Renal cortical epithelial cell (primary cell): ENCODE measurements at places on chromosomes 11 and 22. TPM values are rescaled to one million over a fixed set of nuclear protein-coding genes. Genes with fewer than 3 reads are reported as not detected.

DNA sequence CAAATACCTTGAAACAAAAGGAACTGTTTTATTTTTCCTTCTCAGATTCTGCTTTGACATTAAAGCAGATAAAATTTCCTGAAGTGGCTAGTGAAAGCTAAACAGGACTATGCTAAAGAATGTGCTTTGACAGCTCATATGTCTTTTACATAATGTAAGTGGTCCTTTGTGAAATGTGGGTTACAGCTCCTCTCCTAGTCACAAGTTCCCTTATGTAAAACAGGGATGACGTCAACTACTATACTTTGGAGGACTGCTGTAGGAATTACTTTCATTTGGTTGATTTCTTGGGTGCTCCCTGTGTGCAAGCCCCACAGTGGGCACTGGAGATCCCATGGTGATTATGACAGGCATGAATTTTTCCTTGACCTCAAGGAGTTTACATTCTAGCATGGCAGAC is 216.6 kb upstream of the NARS2 start:
- no peak for DNase-seq

GRCh38 chr11:111077530-111078322 is 167.8 kb upstream of the POU2AF2 start:
- DNase-seq = no peak

DNA sequence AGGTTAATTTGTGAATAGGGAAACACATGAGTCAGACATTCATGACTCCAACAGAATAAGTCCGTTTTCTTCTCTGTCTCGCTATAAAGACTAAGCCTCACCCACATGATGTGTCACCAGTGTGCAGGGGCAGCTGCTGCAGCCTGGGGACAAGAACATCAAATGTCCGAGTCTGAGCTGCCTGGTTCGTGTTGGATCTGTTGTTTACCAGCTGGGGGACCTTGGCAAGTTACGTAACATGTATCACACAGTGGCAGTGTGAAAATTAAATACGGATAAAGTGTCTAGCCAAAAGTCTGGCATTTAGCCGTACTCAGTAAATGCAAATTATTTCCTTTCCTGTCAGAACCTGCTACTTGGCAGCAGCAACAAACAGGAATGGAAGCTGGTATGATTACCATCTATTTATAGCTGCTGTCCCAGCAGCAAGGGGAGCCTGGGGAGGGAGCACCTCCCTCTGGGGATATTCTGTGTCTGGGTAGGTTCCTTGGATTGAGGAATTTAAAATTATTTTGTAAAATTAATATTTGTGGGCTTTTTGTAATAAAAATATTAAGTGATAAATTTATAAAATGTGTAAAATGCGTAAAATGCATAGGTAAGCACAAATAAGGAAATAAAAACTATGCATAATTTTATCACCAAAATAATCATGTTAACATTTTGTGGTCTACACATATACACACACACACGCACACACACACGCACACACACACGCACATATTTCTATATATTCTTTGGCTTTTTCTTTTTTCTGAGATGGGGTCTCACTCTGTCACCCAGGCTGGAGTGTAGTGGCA is 1.3 kb upstream of the CLDN25 start:
- DNase-seq = peak; percentile 94

DNA sequence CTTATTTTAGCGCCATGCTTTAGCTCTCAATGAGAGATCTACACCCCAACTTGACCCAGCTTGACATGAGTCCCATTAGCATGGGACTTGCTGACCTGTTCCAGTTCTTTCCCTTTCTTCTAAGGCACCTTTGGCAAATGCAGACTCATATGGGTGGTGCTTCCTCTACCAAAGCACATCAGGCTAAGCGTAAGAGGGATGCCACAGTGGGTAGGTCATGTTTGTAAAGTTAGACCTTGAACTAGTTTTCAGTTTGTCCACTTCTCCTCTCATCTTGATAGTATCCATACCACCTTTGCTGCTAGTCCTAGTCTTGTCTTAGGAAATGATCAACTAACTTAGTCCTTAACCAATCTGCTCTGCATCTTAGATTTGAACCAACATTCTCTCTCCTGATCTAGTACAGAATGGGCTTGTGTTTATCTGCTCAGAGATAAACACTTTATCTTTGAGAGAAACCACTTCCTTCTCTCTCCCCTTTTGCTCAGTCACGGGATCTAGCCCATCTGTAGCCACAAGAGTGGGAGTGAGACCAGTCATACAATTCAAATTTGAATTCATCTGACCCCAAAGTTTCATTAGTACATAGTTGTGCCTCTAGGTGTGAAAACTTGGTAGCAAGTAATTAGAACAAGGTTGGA is 72.1 kb upstream of the CD44 start:
- DNase-seq = no peak

DNA sequence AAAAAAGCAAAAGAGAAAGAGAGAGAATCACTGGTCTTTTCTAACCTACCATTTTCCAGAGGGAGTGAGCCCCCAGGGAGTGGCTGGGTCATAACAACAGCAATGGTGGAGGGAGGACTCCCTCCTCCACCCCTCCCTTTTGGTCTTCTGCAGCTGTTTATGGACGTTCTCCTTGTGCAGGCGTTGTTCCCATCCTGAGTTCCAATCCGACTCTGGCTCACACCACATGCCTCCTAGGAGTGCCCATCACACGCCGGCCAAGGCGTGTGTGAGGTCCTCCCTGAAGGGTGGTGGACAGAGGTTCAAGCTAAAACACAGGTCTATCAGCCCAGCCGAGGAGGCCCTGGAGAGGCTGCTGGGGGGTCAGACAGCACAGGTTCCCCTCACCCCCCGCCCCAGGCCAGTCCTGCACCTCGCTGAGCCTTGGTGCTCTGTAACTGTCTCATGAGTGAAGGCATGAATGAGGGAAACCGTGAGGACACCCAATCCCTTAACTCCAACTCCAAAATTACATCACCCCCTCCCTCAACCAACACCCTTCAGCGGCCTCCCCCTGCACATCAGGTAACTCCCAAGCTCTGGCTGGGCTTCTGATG is 29.4 kb downstream of the IFT27 start:
- no peak for DNase-seq

- DNase-seq = peak; percentile 88
These were observed at the start of gene SCGB1D2 for GRCh38 chr11:62242021-62242420. Gene SCGB1D2 (plus strand): TSS chr11:62242239. CDS start chr11:62242308, 69 bp downstream.

GRCh38 chr11:123562158-123562557 is 92.3 kb downstream of the SCN3B start:
- no peak for DNase-seq

DNA sequence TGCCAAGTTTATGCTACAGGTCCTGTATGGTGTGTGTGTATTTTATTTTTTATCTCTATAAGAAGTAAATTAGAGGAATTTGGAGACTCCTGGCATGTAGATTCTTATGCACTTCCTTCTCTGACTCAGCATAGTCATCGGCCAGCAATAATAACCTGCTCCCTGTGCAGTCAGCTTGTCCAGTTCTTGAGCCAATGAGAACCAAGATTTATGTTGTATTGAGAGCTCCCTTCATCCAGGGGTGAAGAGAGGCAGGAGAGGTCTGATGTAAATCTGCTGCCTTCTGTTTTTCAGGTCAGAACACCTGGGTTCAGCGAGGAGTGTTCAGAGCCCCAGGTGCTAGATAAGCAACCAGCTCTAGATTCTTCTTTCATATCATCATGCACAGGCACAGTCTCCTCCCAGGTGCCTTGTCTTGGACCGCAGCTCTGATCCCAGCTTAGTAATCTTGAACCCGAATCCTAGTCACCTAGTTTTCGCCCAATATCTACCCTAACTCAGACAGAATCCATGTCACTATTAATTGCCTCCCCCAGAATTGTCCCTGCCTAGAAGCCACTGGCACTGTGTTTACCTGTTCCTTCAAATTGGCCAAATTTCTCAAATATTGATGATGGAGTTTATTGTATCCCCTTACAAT is 328.2 kb upstream of the NCAM1 start:
- DNase-seq = peak; percentile 11

DNA sequence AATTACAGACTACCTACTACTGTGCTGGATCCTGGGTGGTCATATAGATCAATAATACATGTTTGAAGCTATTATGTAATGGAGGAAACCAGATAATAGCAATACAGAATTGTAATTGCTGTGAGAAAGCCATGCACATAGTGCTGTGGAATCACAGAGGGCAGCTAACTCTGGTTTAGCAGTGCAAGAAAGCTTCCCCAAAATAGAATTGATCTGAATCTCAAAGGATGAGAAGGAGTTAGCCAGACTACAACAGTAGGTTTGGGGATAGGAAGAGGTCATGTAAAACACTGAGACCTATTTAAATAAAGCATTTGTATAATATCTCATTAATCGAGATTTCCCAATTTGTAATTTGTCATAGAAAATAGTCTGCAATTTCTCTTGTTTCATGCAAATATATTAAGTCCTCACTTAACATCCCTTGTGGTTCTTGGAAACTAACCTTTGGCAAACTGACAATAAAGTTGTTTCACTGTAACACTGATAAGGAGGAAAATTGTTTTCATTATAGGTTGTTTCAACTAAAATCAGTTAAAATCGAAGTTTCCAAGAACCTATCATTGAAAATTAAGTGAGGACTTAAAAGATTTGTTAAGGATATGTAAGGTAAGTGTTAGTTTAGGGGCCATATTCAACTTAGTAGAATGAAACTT is 7.6 kb downstream of the C11orf58 start:
- DNase-seq = no peak

DNA sequence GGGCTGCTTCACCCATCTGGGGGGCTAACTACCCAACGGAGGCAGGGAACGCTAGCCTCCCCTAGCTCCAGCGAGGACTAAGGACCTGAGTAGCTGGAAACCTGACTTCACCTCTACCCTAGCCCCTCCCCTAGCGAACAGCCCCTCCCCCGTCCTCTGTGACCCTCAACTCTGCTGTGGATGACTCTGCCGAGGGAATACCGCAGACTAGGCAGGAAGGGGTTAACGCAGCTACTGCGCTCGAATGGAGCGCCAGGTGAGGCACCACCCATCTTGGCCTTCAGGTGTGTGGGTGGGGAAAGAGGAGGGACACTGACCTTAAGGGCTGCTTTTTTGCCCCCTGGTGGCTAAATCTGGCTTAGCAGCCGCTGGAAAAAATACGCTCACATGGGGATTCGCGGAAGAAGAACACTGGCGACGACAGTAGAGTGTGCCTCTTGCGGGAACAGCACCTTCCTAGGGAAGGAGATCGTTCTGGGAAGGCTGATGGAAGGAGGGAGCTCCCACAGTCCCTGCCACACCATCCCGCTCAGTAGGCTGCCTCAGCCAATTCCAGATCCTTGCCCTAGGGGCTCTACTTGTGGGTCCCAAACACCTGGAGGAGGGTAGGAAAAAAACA is 4.5 kb upstream of the BCL9L start:
- DNase-seq = peak; percentile 76

DNA sequence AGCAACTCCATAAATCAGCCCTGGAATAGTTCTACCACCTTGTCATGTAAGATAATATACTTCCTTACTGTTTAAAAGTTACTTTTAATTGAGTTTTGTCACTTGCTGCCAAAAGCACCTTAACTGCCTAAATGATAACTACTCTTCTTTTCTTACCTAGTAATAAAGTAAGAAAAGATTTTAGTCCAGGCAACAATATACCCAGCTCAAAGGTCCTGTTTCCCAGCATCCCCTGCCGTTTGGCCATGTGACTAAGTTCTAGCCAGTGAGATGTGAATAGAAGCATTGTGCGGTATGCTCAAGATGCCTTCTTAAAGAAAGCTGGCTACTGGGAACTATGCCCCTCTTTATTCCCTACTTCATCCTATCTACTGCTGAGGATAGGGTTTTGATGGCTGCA is 39.4 kb upstream of the CCDC34 start:
- DNase-seq = no peak

- DNase-seq = no peak
These were observed 106.0 kb upstream of the CD44 start for GRCh38 chr11:35033011-35033410.

GRCh38 chr11:6251120-6251733 is 8.4 kb upstream of the CCKBR start:
- DNase-seq = peak; percentile 64

DNA sequence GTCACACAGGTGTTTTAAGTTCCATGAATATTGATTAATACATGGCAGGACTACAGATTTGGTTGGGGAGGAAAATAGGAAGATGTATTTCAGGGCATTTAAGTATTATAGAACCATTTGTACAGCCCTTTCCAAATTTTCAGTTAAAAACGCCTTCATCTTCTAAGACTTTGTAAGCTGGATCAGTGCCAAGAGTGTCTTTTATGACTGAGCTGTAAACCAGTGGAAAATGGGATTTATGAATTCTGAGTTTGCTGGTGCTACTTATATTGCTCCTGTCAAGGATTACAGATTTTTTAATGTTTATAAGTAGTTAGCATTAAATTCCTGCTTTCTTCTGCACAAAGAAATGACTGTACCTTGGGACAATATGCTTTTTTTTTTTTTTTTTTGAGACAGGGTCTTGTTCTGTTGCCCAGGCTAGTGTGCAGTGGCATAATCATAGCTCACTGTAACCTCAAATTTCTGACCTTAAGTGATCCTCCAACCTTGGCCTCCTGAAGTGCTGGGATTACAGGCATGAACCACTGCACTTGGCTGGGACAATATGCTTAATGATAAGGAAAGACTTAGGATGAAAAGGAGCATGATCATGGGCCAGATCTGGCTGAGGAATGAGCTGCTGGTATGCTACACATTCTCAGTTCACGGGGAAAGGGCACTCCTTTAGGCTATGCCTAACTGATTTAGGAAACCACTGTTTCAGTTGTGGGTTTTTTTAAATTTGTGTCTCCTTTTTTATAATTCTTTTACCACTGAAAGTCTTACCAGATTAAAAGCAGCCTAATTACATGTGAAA is 113.6 kb upstream of the MTNR1B start:
- DNase-seq = no peak

DNA sequence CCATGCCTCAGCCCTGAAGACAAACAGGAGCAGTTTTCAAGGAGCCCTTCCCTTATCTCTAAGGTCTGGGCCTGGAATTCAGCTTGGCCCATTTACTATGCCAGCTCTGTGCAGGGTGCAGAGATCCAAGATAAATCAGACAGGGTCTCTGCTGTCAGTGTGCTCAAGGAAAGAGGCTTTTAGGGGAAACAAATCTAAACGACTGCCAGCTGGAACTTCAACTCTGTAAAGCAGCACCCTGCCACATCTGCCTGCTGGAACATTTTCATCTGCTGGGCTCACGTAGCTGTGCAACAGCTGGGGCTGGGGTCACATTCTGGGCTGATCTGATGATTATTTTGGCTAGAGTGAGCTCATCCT is 19.8 kb upstream of the EHF start:
- DNase-seq = no peak

GRCh38 chr11:128365044-128365443 is 222.3 kb downstream of the ETS1 start:
- DNase-seq = peak; percentile 56

GRCh38 chr11:15621565-15621964 is 506.8 kb downstream of the INSC start:
- no peak for DNase-seq

Gene ANGPTL5
- not detected in 2 replicates for total RNA-seq

Gene TUB
- under 0.01 and 0.55 TPM in 2 replicates for total RNA-seq

Gene RAG2
- not detected in 2 replicates for total RNA-seq

Gene CHADL
- 0.85 and 0.87 TPM in 2 replicates for total RNA-seq

Gene GAL
- 0.87 TPM in 1 of 2 replicates, not detected in the other for total RNA-seq

Gene ART5
- total RNA-seq = not detected in 2 replicates

Gene CRYBB2
- total RNA-seq = 1.2 TPM in 1 of 2 replicates, not detected in the other

Gene NPTXR
- 0.87 and 24.7 TPM in 2 replicates for total RNA-seq
